ENCODE measurements at places on chromosomes 6 and 20.

- peak; percentile 64 for DNase-seq
Observed at GRCh38 chr20:61252601-61253263, 671 bp downstream of the CDH4 start.

GRCh38 chr6:81901551-81901966, 149.1 kb upstream of the TENT5A start:
- no peak for DNase-seq

DNA sequence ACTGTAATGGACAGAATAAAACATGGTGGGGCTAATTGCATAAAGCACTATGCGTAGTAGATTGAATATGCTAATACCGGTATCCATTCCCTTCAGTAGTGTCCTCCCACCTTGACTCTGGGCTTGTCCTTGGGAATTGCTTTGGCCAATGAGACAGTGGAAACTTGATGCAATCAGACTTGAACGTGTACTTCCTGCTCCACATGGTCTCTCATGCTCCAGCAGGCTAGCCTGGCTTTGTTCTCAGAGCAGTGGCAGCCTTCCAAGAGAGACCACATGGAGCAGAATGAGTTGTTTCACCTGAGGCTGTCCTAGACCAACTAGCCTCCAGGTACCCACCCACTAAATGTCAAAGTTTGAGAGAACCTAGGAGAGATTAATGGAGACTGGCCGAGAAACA, 37.0 kb upstream of the BTBD3 start:
- DNase-seq = no peak

- DNase-seq = no peak
Observed at GRCh38 chr20:62367633-62368391, 700 bp upstream of the LAMA5 start.

DNA sequence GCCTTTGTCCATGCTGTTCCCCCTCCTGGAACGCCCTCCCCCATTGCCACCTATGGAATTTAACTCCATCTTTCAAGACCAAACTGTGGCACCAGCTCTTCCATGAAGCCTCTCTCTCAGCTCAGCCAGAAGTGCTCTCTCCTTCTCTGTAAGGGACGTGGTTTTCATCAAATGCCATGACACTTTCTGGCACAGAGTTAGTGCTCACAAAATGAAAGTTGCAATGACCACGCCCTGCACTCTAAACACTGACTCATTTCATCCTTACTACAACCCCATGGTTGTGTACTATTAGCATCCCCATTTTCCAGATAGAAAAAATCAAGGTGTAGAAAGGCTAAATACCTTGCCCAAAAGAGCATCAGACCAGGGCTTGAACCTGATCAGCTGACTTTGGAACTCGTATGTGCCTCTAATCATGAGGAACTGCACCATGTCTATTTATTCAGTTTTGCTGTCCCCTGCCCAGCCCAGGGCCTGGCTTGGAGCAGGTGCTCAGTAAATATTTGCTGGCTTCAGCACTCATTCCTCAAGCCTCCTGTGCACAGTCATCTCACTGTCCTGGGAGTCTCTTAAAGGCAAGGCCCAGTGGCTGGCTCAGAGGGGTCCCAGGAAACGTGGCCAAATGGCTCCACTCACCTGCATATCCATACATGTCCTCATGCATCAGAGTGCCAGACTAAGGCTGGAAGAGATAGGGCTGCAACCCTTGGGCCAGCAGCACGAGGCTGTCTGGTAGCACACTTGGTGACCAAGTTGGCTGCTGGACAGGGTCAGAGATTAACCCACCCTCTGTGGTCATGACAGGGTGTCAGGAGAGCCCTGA, 77.9 kb downstream of the MRPL14 start:
- no peak for DNase-seq

- no peak for DNase-seq
Observed at GRCh38 chr20:8777911-8778310, 291.0 kb upstream of the PLCB4 start.

DNA sequence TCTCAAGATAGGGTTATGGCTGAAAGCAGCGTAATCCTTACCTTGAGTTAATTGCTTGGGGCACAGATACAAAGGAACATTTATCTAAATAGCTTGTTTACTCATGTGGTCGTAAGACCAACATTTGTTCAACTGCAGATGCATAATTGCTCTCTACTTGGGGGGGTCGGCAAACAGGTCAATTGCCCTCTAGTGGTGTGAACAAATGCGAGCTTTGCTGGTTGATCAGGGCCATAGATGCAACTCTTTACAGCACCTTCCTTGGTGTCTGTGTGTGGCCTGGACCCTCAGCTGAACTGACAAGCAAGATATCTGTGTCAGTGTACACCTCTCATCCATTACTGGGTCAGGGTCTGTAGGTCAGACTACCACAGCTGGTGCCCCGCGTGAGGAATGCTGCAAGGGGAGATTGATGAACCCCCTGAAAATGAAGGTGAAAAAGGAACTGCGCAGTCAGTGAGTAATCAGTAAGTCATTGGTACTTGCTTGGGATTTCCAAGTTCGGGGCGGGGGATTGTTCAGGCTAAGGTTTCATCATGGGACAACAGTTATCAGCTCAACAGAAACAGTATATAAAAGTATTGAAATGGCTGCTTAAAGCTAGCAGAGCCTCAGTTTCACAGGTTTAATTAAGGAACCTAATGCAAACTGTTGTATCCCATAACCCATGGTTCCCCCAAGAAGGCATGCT, 24.0 kb downstream of the HLA-DPA1 start:
- DNase-seq = no peak

DNA sequence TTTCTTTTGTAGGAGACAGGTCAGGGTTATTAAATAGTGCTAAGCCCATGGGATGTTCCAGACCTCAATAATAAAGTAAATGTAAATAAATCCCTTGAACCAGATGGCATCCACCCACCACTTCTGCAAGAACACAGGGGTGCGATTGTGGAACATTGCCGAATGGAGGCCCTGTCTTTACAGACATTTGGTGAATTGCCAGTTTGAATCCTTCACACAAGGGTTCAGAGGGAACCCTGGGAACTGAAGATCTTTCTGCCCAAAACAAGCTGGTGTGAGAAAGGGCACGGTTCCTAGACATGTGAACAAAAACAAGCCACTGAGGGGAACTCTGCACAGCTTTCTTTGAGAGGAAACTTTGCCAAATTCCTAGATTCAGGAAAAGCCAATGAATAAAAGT, 30.2 kb upstream of the RNF8 start:
- no peak for DNase-seq

DNA sequence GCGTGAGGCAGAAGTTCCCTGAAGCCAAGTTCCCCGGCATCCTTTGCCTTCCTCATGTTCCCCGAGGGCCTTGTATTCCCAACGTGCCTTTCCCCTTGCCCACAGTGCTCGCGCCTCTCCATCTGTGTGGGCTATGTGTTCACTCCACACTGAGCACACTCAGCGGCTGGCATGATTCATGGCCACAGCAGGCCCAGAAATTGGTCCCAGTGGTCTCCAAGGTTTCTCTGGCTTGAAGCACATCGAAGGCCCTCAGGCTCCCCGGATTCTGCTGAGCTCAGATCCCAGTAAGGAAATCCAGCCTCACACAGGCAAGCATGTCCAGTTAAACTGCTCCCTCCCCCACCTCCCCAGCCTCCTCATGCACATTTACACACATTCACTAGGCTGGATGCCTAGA, 123.6 kb downstream of the ISM1 start:
- DNase-seq = no peak

DNA sequence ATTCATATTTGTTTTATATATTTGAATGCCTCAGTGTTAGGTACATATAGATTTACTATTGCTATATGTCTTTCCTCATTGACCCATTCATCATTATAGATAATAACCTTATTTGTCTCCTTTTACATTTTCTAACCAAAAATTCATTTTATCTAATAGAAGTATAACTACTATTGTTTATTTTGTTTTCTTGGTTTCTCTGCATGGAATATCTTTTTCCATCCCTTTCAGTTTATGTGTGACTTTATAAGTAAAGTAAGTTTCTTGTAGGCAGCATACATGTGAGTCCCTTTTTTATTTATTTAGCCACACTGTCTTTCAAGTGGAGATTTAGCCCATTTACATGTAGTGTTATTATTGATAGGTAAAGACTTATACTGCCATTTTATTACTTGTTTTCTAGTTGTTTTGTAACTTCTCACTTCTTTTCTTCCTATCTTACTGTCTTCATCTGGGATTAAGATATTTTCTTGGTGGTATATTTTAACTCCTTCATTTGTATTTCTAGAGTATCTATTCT, 572.0 kb upstream of the MAN1A1 start:
- no peak for DNase-seq

DNA sequence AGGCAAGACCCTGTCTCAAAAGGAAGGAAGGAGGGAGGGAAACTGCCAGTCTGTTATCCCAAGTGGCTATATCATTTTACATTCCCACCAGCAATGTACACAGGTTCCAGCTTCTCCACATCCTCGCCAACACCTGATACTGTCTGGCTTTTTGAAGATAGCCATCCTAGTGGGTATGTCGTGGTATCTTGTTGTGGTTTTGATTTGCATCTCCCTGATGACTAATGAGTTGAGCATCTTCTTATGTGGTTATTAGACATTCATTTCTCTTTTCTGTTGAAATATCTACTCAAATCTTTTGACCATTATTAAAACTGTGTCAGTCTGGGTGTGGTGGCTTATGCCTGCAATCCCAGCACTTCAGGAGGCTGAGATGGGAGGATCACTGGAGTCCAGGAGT, 47.9 kb upstream of the ARID1B start:
- no peak for DNase-seq

GRCh38 chr6:11428895-11429294, 108.7 kb upstream of the TMEM170B start:
- DNase-seq = peak; percentile 48

DNA sequence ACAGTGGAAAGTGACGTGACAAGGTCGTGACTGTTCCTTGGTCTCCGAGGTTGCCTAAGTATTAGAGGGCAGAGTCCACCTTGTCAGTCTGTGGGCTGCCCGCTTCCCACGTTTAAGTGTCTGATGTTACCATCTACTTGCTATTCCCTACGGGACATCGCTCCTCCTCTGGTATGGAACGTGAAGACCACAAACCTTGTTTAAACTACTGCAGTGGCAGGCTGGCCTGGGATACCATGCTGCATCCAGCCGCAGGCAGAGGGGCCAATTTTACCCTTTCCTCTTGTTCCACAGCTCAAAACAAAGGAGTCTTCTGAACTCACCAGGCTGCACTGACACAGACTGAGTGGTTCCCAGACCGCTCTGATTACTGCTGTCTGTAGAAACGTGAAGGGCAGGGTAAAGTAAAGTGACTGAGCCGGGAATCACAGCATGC, 275.9 kb downstream of the FOXC1 start:
- no peak for DNase-seq

Measured in hepatic stellate cell (primary cell).